ENCODE measurements at places on chromosomes 7 and 10.

GRCh38 chr7:98250789-98251188 is 1.2 kb downstream of the TECPR1 start:
- no peak for DNase-seq

- no peak for DNase-seq
Measured at GRCh38 chr10:64369885-64370773, 848.9 kb downstream of the REEP3 start.

GRCh38 chr10:44858988-44859387 is 52.1 kb upstream of the TMEM72 start:
- no peak for DNase-seq

DNA sequence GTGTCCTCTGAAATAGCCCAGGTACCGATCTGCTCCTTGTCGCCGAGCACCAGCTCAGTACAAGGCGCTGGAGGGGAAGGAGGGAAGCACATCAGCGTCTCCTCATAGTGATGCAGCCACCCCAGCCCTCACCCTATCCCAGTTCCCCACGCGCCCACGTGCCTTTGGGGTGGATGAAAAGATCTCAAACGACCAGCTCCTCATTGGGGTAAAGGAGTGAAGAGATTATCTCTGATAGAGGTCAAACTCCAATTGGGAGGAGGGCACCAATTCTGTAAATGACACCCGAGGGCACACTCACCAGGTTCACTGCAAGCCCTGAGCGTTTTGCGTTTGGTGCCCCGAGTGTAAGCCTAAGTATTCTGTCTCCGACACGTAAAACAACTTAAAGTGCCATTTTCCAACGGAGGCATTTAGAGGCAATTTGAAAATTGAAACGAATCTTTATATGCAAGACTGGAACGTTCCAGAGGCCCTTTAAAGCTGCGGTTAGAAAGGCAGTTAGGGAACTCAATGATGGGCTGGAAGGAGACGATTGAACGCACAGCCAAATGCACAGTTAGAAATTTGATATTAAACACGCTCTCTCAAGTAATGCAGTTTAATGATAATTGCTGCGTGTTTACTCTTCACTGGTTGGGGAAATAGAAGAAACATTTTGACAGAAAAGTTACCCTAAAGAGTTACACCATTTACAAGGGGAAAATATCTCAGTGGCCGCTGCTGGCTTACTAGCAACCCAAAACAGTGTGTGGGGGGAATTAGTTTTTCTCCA is 8.9 kb upstream of the EMX2 start:
- DNase-seq, result no peak

DNA sequence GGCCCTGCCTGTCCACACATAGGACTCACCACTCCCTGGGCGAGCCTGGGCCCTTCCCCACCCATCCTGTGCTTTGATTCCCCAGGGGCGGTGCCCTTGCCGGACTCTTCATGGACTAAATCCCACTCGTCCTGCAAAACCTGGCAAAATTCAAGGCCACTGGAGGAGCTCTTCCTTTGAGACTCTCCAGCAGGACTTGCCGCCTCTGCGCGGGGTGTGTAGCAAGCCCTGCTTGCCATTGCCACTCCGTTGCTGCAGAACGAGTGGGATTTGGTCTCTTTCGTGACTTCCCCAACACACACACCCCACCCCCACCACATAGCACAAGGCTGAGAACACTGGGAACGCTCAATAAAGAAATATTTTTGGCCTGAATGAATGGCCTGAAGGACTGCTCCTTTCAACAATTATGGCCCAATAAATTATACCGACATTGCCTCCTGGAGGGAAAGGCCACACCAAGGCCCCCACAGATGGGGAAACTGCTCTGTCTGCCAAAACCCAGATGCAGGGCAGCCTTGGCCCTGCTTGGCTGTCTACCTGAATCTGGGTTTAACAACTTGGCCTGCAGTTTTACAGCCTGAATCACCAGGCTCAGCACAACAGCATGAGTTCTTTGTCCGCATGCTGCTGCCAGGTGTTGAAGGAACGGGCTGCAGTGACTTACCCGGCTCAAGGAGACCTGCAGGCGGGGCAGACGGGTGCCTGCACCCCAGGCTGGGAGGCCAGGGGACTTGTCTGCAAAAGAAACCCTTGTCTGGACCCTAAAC is 72.8 kb upstream of the KAT6B start:
- DNase-seq, result no peak

GRCh38 chr7:47529826-47530555 is 51.9 kb downstream of the TNS3 start:
- DNase-seq, result no peak

DNA sequence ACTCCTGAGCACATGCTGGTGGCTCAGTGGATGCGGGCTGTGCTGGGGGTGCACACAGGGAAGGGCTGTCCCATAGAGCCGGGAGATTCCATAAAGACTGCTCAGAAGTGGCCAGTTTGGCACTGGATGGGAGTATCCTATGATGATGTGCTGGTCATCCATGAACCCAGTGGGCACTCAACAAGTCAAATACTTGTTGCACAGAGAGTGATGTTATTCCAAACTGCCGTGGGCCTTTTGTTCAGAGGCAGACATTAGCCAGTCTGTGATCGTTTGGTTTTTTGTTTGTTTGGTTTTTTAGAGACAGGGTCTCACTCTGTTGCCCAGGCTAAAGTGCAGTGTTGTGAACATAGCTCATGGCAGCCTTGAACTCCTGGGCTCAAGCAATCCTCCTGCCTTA is 30.9 kb upstream of the SAMD8 start:
- no peak for DNase-seq

GRCh38 chr7:68858497-68858896 is 739.8 kb upstream of the AUTS2 start:
- no peak for DNase-seq

DNA sequence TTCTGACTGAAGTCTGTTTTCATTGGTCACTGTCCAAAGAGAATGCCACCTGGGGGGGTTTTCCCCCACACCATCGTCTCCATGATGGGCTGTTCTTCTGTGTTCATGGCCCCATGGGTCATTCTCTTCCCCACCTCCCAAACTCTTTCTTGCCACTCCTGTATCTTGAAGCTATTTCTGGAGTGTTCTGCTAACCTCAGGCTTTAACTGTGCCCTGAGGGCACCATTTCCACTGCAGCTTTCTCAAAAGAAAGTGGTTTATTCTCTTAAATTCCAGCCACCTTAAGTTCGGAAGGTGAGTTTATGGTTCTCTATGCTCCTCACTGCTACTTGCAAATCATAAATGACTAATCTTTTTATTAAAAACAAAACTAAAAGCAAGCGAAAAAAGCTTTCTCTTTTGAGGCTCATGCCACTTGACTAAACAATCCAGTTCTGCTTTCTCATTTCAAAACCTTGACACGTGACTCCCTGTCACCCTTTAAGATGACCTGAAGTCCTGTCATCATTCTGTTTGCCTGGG is 7.4 kb upstream of the APBB1IP start:
- DNase-seq, result no peak

GRCh38 chr10:90089719-90090118 is 388.3 kb downstream of the KIF20B start:
- DNase-seq, result no peak

DNA sequence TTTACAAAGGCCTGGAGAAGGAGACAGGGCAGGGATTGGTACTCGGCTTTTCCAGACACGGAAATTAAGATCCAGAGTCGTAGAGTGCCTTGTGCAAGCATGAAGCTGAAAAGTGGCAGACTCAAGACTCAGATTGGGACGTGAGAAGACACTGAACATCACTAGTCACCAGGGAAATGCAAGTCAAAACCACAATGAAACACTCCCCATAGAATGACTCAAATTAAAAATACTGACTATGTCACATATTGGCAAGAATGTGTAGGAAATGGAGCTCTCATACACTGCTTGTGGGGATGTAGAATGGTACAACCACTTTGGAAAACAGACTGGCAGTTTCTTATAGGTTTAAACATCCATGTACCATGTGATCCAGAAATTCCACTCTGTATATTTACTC is 472.0 kb downstream of the RPS24 start:
- no peak for DNase-seq

DNA sequence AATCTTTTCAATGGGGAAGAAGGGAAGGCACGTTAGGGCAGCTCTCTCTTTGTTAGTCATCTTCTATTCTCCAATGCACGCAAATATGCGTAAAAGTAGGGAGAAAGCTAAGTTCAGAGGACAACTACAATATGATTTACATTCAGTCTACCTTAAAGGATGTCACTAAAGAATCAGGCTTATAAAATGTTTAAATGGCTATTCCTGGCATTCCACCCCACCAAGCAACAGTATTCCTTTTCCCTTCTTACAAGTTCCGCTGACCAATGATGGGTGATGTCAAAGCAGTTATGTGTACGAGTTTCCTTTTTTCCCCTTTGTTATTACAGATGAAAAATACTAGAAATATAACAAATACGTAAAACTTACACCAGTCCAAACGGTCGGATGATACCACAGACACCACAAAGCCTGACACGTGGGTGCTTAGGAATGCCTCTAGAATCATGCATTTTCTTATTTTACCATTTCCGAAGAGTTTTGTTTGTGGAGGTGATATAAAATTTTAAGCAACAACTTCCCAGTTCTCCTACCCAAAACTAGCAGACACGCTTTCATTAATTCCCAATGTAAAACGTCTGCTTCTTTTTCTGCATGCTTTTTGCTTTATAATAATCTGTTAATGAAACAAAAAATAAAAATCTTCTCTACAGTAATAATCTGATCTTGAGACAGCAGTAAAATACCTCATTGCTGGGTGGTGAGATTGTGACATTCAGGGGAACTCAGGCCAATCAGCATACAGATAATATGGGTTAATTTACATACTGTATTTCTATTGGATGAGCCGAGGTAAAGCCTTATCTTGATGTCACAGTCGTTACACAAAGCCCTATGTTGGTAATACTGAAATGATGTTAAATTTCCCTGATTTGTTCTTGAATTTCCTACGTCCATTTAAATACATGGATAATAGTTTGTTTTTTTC is 708 bp upstream of the GPR85 start:
- peak; percentile 83 for DNase-seq

DNA sequence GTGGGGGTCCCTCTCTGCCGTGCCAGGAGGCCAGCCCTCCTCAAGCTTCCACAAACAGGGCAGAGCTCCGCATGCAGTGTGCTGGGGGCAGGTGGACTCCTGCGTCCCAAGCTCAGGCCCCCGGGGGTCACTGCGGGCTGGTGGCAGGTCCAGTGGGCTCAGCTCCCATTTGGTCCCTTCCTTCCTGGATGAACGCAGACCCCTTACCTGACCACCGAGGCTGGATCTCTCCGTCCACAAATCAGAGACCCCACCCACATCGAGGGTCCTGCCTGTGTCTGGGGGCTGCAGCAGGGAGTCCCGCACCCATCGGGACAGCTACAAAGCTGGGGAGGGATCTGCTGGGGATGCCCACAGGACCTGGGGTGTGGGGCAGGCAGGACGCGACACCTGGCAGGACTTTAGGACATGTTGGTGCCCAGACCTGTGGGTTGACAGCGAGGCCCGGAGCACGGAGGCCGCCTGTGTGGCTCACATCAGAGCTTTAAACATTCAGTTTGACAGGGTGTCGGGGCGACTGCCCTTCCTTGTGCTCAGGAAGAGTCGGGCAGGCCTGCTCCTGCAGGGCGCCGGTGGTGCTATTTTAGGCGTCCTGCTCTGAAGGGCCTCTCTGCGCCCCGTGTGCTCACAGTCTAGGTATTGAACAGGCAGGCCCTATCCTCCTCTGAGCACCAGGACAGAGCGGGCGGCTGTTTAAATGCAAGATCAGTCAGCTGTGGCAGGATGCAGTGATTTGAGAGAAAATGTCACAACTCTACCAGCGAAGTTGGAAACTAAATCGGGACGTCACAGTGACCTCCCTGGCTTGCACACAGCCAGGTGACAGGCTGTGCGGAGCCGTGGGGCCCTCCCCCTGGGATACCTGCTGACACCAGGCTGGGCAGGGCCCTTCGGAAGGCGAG is 15.9 kb upstream of the CFAP46 start:
- no peak for DNase-seq

DNA sequence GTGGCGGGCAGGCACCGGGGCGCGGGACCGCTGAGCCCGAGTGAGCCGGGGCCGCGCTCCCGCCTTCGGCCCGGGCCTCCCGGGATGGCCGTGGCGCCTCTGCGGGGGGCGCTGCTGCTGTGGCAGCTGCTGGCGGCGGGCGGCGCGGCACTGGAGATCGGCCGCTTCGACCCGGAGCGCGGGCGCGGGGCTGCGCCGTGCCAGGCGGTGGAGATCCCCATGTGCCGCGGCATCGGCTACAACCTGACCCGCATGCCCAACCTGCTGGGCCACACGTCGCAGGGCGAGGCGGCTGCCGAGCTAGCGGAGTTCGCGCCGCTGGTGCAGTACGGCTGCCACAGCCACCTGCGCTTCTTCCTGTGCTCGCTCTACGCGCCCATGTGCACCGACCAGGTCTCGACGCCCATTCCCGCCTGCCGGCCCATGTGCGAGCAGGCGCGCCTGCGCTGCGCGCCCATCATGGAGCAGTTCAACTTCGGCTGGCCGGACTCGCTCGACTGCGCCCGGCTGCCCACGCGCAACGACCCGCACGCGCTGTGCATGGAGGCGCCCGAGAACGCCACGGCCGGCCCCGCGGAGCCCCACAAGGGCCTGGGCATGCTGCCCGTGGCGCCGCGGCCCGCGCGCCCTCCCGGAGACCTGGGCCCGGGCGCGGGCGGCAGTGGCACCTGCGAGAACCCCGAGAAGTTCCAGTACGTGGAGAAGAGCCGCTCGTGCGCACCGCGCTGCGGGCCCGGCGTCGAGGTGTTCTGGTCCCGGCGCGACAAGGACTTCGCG is 534 bp downstream of the FZD9 start:
- DNase-seq, result no peak

DNA sequence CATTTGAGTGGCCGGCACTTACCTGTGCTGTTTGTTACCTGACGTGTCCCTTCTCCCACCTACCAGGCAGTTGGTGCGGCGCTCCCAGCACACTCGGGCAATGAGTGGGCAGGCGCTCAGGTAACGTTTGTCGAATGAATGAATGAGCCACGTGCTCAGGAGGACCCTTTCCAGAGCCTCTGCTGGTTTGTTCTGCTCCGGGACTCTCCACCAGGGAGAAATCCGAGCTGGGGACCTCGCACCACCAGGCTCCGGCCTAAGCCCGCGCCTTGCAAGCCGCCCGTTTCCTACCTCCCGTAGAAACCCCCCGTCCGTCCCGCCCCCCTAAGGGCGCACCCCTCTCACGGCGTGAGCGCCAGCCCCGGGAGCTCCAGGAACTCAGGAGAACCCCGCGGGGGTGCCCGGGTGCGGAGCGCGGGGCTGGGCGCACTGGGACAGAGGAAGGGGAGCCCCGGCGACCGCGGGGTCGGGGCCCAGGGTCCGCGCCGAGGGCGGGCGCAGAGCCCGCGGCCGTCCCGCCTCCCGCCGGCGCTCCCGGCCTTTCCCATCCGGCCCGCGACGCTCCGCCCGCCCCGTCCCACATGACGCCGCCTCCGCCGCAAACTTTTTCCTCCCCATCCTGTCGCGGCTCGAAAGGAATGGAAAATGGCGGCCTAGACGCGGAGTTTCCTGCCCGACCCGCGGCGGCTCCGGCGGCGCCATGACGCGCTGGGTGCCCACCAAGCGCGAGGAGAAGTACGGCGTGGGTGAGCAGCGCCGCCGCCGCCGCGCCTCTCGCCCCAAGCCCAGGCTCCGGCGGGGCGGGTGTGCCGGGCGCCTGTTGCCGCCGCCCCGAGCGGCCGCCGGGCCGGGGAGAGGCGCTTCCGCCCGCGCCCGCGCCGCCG is at the start of gene DOCK1:
DOCK1 (plus strand) TSS at position 611 of the 884 bp plus-strand sequence; CDS start at position 701, 90 bp downstream.
- DNase-seq, result no peak

All from NCI-H524 (cell line).